NCI-H1105 (cell line): ENCODE measurements at places on chromosomes 3 and 15.

DNA sequence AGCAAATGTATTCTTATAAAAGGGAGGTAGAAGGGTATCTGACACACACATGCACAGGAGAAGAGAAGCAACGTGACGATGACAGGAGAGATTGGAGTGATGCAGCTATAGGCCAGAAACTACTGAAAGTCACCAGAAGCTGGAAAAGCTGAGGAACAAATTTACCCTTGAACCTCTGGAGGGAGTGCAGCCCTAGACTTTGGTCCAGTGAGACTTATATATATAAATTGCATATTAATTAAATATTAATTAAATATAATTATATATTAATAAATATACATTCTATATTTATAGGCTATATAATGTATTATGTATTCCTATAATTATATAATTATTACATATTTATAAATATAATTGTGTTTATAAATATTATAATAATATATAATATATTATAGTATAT, 96.5 kb upstream of the LMCD1 start:
- no peak for DNase-seq

GRCh38 chr3:194574639-194575483, 58.4 kb downstream of the TMEM44 start:
- no peak for DNase-seq

GRCh38 chr15:45703670-45704328, 69.0 kb downstream of the SQOR start:
- DNase-seq, result no peak

DNA sequence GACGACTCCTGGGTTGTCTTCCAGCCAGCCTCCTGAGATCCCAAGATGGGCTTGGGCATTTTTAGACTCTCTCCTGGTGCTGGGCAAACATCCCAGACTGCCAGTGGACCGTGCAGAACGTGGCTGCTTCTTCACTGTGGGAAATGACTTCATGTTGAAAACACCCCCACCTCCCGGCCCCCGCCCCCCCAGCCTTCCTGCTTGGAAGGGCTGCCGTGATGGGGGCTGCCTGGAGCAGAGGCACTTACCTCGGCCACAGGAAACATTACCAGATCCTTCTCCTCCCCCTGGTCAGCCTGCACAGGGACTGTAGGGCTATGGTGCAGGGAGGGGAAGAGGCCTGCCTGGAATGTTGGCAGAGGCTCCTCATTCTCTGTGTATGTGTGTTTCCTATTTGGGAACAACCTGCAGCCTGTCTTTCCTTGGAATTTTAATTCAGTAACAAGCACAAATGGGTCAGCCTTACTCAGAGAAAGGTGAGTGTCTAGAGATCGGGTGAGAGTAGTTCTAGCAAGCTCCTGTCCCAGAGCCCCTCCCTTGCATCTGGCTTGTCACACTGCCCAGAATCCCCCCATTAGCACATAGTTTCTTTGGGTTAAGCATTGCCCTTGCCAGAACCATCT, 90.8 kb downstream of the ANP32A start:
- DNase-seq, result no peak

GRCh38 chr3:65633018-65633638, 405.6 kb downstream of the MAGI1 start:
- DNase-seq, result no peak

DNA sequence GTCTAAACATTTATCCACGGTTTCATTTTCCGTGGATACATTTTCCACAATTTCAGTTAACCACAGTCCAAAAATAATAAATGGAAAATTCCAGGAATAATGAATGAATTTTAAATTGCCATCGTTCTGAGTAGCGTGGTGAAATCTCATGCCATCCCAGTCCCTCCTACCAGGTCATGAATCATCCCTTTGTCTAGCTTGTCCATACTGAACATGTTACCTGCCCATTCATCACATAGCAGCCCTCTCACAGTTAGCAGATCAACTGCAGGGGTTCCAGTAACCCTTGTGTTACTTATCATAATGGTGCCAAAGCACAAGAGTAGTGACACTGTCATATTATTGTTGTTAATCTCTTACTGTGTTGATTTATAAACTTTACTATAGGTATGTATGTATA, 124.5 kb downstream of the GSK3B start:
- DNase-seq, result no peak

DNA sequence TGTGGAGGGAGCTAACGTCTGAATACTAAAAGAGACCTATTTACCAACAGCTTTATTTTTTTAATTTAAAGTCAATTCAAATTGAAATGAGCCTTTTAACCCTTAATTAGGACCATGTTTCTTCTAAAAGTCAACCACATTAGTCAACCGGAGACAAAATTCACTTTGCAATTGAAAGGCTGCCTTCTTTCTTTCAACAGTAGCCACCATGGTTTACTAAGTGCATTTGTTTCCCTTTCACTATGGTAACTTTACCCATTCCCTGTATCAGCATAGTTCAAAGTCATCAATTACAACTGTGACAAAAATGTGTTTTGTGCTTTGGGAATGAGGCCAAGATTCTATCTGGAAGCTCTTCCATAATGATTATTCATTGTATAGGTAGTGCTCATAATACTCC, 225.4 kb downstream of the EPHA3 start:
- peak; percentile 8 for DNase-seq

GRCh38 chr15:85407421-85408269, 27.2 kb downstream of the AKAP13 start:
- DNase-seq, result peak; percentile 7

GRCh38 chr15:83733206-83733605, 79.3 kb downstream of the ADAMTSL3 start:
- DNase-seq, result no peak

- no peak for DNase-seq
These were observed 873.8 kb downstream of the ROBO2 start for GRCh38 chr3:77913524-77914174.

GRCh38 chr15:79743032-79743431, 153.8 kb downstream of the MTHFS start:
- no peak for DNase-seq

- DNase-seq, result no peak
These were observed 412.9 kb upstream of the GRM7 start for GRCh38 chr3:6448011-6448410.

DNA sequence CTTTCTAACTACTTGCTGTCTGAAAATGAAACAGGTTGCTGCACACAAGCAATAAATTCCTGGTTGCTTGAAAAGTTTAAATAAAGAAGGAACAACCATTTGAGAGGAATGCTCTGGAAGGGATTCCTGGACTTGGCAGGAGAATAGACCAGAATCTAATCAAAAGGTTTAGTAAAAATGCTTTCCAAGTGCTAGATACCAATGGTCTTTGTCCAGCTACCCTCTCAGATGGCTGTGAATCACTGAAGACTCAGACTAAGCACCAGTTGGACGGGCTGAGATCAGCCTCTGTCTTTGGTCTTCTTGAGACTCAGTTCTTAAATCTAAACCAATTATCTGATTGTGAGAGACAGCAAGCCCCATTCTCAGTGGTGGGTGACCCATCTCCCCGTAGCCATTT, 27.7 kb upstream of the LPP start:
- DNase-seq, result no peak

- no peak for DNase-seq
These were observed 54.6 kb downstream of the EMC4 start for GRCh38 chr15:34279368-34279767.

GRCh38 chr3:128217702-128218547, 64.6 kb downstream of the EEFSEC start:
- no peak for DNase-seq

GRCh38 chr3:189572249-189572648, 58.9 kb upstream of the TP63 start:
- DNase-seq, result no peak

DNA sequence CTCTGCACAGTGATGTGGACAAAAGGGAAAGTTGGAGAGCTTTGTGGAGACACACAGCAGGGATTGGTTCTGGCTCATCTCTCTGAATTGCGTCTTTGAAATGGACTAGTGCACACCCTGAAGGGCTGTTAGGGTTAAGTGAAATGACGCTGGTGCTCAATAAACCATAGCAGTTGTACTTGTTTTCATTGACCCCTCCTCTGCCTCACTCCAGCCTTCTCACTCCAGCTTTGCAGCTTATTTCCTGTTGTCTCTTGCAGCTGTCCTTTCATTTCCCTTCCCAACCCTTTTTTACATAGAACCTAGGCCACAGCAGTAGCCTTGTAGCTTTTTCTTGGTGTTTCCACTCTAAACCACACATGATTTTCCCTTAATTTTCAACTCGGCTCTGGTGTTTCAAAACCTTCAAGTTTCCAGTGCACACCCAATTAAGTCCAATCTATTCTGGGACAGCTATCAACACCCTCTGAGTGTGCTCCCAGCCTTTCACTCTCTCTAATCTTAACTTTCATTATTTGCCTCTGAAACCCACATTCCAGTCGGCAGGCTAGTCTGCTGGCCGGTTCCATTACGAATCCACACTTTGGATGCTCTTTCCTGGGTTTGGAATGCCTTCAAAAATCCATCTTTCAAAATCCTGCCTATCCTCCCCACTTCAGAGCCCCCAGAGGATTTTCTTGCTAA, 6.4 kb downstream of the C3orf52 start:
- no peak for DNase-seq

DNA sequence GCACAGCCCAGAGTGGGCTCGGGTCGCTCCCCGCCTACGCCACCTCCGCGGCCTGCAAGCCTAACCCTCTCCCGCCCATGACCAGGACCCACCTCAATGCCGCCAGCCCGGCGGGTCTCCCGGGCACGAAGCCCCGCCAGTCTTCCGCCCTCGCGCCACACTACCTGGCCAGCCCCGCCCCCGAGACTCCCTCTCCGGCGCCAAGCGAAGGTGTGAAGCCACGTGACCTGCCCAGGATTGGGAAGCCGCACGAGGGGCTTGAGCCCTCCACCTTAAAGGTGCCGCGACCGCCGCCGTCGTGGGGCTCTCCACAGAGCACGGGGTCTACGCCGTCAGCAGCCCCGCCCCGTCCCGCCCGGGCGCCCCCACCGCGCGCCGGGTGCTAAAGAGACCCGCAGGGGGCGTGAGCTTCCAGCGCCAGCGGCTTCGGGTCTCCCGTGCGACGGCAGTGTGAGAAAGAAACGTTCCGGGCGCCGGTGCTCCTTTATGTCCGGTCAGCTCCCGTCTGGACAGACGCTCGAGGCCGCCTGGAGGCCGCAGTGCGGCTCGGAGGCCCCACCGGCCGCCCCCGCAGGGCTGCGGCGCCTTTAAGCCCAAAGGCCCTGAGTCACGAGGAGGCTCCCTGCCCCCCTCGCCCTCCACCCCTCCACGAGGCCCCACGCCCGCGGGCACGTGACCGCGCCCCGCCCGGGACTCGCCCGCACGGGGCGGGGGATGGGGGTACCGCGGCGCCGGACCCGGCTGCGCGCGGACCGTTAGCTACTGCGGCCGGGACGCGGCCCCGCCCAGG, at the start of gene CPEB1:
TSS of gene CPEB1 (minus strand) at position 319 of the 790 bp plus-strand sequence. CDS start 18,904 bp downstream, outside the sequence.
- no peak for DNase-seq

- no peak for DNase-seq
These were observed 523.2 kb downstream of the FHIT start for GRCh38 chr3:60728006-60728405.

- DNase-seq, result no peak
These were observed 154.6 kb downstream of the APBA2 start for GRCh38 chr15:29040370-29040751.

DNA sequence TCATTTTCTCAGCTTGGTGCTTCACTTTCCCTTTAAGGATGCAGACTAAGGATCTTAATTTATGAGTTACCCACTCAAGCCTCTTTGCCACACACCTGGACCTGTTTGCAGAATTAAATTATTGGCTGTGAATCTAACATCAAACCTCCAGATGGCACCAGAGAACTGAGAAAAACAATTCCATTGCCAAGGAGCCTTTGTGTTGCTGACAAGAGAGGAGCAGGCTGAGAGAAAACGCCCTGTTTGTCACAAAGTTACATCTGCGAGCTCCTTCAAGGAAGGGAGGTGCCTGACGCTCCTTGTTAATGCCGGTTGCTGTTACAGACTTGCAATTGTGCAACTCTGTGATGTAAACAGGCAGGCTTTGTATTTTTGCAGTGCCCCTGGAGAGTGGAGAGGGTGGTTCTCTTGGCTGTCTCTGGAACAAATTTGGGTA, 36.3 kb upstream of the TMC3 start:
- peak; percentile 23 for DNase-seq

DNA sequence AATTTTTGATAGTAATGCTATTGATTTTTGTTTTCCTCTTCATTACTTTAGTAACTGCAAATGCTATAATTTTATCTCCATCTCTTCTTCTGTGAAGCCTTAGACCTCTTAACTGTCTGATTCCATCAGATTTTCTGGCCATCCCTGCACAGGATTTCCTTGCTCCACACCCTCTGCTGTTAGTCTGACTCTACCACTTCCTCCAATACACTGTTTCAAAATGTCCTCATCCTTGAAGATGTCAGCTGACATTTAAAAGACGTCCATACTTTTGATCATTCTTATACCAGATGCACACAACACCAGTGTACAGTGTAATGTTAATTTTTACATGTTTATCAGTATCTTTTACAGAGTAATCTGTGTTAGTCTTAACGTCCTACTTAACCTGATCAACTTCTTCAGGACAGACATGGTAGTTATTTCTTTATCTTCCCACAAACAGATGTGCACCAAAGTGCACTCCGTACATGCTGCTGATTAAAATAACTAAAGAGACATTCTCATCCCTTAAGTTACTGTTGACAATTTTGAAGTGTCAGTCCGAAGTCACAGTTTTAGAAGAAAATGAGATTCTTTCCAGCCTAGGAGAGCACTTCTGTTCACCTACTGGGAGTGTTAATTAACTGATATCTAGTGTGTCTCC, 102.4 kb upstream of the RASGRP1 start:
- DNase-seq, result no peak

DNA sequence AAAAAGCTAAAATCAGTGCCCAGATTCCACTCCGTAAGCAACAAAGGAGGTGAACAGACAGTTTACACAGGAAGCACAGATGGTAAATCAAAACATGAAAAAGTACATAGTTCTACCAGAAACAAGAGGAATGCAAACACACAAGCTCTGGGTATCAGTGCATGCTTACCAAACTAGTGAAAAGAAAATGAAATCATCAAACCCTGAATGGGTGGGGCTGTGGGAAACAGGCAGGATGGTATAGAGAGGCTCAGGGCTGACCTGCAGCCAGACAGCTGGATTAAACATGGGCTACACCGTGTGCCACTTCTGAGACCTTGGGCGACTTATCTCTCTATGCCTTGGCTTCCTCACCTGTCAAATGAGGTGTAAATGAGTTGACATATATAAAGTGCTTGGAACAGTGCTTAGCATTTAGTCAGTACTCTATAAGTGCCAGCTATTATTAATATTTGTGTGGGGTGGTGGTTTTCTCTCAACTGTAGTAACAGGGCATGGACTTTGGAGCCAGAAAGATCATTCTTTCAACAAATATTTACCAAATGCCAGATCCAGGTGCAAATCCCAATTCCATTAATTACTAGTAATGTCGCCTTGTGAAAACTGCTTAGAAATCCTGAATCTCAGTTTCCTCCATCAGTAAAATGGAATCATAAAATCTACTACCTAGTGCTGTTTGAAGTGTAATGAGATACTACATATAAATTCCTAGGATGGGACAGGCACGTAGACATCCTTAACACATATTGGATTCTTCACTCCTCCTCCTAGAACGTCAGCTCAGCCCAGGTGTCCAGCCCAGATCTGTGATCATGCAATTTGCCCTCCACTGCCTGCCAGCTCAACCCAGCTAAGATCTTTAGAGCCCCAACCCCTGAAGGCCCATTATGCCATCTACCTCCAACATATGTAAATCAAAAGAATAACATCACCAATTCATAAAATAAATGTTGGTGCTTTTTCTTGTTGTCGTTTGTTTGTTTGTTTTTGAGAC, 55.5 kb upstream of the SMAD3 start:
- no peak for DNase-seq

- no peak for DNase-seq
These were observed 318.2 kb upstream of the KCNH8 start for GRCh38 chr3:18830087-18830486.
